Liver (tissue), 10 donors: ENCODE measurements at places on chromosomes 2 and 18. TPM values are rescaled to one million over a fixed set of nuclear protein-coding genes. Genes with fewer than 3 reads are reported as not detected.

- H3K4me3 ChIP-seq, result no peak overlapping the region
- no peaks in the 10 kb centered on the region for H3K27me3 ChIP-seq
- H3K4me1 ChIP-seq, result no peaks in the 10 kb centered on the region
- no peak overlapping the region for H3K27ac ChIP-seq
- DNase-seq, result no peak
Measured at GRCh38 chr2:175030380-175031271, 25.4 kb upstream of the CHN1 start.

GRCh38 chr2:14951569-14952285 is 319.2 kb downstream of the LRATD1 start:
- no peaks in the 10 kb centered on the region for H3K4me1 ChIP-seq
- no peak for DNase-seq
- H3K27ac ChIP-seq, result no peak overlapping the region
- peaks cover 3% of the 10 kb centered on the region for H3K27me3 ChIP-seq

GRCh38 chr2:126506786-126507185 is 149.2 kb upstream of the GYPC start:
- H3K27me3 ChIP-seq, result no peaks in the 10 kb centered on the region
- no peak overlapping the region for H3K4me3 ChIP-seq
- no peaks in the 10 kb centered on the region for H3K36me3 ChIP-seq
- DNase-seq, result no peak
- H3K4me1 ChIP-seq, result peaks cover 5% of the 10 kb centered on the region

- no peaks in the 10 kb centered on the region for H3K27me3 ChIP-seq
- no peaks in the 10 kb centered on the region for H3K36me3 ChIP-seq
- H3K4me1 ChIP-seq, result no peaks in the 10 kb centered on the region
- DNase-seq, result no peak
Measured at GRCh38 chr2:191933307-191934105, 86.6 kb upstream of the CAVIN2 start.

DNA sequence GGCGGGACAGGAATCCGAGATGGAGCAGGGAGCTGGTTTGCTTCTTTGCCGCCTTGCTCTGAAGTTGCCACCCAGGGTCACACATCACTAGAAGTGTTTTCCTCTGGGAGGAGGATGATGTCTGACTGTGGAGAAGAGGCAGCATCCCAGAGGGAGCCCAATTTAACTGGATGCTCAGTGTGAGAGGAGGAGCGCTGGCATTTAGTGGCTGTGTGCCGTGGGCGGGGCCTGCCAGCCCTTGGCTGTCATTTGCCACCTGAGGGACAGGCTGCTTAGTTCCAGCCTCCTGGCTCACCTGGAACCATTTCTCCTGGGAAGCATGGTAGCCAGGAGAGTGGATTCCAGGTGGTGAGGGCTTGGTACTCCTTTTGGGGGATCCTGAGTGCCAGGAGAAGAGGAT is 9.6 kb downstream of the B3GNT2 start:
- no peaks in the 10 kb centered on the region for H3K36me3 ChIP-seq
- no peaks in the 10 kb centered on the region for H3K27me3 ChIP-seq
- no peak overlapping the region for H3K4me3 ChIP-seq

GRCh38 chr2:215949991-215950404 is 63.4 kb downstream of the MREG start:
- no peaks in the 10 kb centered on the region for H3K27me3 ChIP-seq
- H3K4me1 ChIP-seq, result peaks cover 10% of the 10 kb centered on the region
- peaks cover 15% of the 10 kb centered on the region for H3K36me3 ChIP-seq
- H3K27ac ChIP-seq, result no peak overlapping the region
- no peak overlapping the region for H3K4me3 ChIP-seq
- DNase-seq, result no peak

- no peaks in the 10 kb centered on the region for H3K36me3 ChIP-seq
- H3K4me3 ChIP-seq, result no peak overlapping the region
- no peak for DNase-seq
- no peaks in the 10 kb centered on the region for H3K27me3 ChIP-seq
- no peak overlapping the region for H3K27ac ChIP-seq
Measured at GRCh38 chr2:203861197-203861596, 6.4 kb upstream of the CTLA4 start.

DNA sequence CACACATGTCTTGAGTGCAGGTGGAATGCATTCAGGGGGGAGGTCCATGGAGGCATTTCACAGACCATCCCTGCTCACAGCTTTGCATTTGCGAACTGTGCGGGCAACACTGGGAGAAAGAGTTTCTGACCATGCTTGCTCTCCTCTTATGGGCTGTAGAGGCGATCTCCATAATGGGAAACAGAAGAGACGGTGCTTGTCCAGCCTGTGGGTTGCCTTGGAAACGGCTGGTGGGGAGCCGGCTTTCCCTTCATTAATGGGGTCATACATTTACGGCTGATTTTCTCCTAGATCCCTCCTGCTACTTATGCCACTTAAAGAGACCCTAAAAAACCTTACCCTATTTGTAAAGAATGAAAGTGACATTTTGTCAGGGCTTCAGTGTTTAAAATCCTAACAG is 147.4 kb downstream of the SOX11 start:
- H3K36me3 ChIP-seq, result no peaks in the 10 kb centered on the region
- DNase-seq, result no peak
- no peak overlapping the region for H3K27ac ChIP-seq
- H3K4me3 ChIP-seq, result no peak overlapping the region
- H3K27me3 ChIP-seq, result no peaks in the 10 kb centered on the region

DNA sequence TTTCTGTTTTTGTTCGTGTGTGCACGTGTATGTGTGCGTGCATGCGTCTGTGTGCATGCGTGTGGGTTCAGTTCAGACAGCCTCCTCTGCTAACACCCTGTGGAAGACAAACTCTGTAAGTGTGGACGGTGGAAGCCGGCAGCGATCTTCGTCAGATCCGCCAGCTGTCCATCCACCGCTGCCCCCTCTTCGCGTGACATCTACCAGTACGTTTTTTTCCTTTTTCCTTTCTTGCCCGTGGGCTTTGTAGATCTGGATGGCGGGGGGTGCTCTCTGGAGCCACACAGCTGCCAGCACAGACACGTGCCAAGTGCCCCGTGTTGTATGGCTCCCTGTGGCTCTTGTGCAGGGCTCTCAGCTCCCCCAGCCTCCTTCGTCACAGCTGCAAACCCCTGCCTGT is 32.3 kb downstream of the ITGB1BP1 start:
- no peaks in the 10 kb centered on the region for H3K36me3 ChIP-seq
- no peak for DNase-seq
- H3K4me1 ChIP-seq, result no peaks in the 10 kb centered on the region
- no peaks in the 10 kb centered on the region for H3K27me3 ChIP-seq
- H3K27ac ChIP-seq, result no peak overlapping the region

DNA sequence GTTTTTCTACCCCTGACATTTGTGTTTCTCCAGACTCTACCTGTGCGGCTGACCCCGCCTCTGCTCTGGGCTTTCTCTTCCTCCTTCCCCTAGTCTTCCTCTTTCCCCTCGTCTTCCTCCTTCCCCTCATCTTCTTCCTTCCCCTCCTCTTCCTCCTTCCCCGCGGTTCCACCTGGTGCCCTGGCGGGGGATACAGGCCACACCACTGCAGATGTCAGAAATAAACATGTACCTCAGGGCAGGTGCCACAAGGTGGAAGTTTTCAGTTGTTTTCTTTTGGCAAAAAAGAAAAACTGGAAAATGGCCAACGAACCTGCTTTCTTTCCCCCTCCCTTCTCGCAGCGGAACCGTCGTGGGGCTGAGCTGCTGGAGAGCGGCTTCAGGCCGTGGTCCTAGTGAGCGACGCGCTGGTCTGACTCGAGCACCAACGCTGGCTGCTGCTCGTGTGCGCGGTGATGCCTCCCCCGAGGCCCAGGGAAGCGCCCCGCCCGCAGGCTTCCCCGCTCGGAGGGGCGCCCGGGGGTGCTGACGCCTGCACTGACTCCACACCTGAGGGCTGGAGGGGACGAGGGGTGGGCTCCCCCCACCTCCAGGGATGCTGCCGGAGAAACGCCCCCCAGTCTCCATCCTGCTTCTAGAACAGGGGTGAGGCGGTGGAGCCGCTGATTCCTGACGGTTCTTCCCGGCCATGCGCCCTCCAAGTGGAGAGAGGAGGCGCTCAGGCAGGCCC is 83.7 kb upstream of the ZNF516 start:
- DNase-seq, result no peak
- no peak overlapping the region for H3K27ac ChIP-seq
- H3K4me1 ChIP-seq, result no peaks in the 10 kb centered on the region
- H3K36me3 ChIP-seq, result no peaks in the 10 kb centered on the region
- no peaks in the 10 kb centered on the region for H3K27me3 ChIP-seq
- H3K4me3 ChIP-seq, result no peak overlapping the region

DNA sequence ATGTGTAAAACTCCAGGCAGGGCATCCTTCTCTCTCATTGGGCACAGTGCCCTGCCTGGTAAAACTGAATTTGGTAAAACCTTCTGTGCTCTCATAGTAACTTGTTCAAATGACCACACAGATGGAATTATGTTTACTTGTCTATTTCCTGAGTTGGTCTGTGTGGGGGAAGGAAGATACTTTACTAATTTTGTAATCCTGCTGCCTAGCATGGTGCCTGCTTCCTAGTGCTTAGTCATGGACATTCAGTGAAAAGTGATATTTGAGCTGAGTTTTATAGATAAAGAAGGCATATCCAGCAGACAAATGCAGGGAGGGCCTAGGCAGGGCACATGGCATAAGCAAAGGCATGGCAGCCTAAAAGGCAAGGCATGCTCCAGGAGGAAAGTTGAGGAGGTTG is 199.4 kb downstream of the FSHR start:
- peaks cover 3% of the 10 kb centered on the region for H3K4me1 ChIP-seq
- no peaks in the 10 kb centered on the region for H3K36me3 ChIP-seq
- H3K27me3 ChIP-seq, result no peaks in the 10 kb centered on the region
- no peak overlapping the region for H3K4me3 ChIP-seq
- DNase-seq, result no peak

DNA sequence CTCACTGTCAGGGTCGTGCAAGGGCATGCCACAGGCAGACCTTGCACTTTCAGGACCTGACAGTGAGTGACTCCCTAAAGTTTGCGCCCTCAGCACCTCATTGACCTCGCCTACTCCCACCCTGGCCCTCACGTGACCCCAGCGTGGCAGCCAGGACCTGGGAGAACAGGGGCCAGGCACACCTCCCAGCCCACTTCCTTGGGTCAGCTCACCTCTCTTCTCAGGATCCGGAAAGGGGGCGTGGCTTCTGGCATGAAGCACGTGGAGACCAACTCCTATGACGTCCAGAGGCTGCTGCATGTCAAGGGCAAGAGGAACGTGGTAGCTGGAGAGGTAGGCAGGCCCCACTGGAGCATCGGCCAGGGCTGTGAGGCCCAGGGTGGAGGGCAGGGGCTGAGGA is 8.8 kb downstream of the VIL1 start:
- no peaks in the 10 kb centered on the region for H3K27me3 ChIP-seq
- H3K4me3 ChIP-seq, result no peak overlapping the region
- DNase-seq, result no peak
- no peak overlapping the region for H3K27ac ChIP-seq
- no peaks in the 10 kb centered on the region for H3K4me1 ChIP-seq

- no peak overlapping the region for H3K27ac ChIP-seq
- no peaks in the 10 kb centered on the region for H3K4me1 ChIP-seq
- DNase-seq, result no peak
- no peaks in the 10 kb centered on the region for H3K36me3 ChIP-seq
- no peaks in the 10 kb centered on the region for H3K27me3 ChIP-seq
Measured at GRCh38 chr2:148754864-148755263, 110.3 kb downstream of the EPC2 start.

- no peaks in the 10 kb centered on the region for H3K36me3 ChIP-seq
- H3K27me3 ChIP-seq, result no peaks in the 10 kb centered on the region
- no peak overlapping the region for H3K4me3 ChIP-seq
- H3K27ac ChIP-seq, result no peak overlapping the region
- H3K4me1 ChIP-seq, result peaks cover 9% of the 10 kb centered on the region
Measured at GRCh38 chr2:128538396-128538795, 219.7 kb upstream of the HS6ST1 start.

DNA sequence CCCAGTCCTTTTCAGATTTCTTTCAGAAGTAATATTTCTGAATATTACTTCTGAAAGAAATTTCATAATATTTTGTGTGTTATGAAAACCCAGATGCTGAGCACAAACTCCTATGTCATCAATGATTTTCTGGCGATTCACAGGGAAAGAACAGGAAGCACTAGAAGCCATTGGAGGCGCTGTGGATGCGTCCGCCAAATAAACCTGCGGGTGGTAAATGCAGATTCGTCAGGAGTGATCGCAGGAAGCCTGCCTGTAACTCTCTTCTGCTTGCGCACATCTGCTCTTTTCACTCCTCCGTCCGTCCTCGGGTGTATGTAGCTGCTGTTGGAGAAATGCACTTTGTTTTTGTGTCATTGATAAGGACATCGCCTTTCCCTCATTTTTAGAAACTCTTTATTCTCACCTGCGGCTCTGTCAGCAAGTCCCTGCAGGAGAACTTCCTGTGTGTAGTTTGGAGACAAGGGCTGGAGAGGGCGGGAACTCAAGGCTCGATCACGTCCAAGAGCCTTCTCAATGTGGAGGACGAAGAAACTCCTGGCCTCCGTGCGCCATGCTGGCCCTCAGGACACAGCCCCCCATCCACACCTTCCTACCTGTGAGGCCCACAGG is 483.8 kb downstream of the GALR1 start:
- H3K36me3 ChIP-seq, result no peaks in the 10 kb centered on the region
- DNase-seq, result no peak
- no peaks in the 10 kb centered on the region for H3K4me1 ChIP-seq
- H3K27ac ChIP-seq, result no peak overlapping the region

GRCh38 chr2:10548626-10549025 is 100.5 kb upstream of the ODC1 start:
- DNase-seq, result no peak
- no peaks in the 10 kb centered on the region for H3K4me1 ChIP-seq
- no peaks in the 10 kb centered on the region for H3K36me3 ChIP-seq
- no peak overlapping the region for H3K27ac ChIP-seq

DNA sequence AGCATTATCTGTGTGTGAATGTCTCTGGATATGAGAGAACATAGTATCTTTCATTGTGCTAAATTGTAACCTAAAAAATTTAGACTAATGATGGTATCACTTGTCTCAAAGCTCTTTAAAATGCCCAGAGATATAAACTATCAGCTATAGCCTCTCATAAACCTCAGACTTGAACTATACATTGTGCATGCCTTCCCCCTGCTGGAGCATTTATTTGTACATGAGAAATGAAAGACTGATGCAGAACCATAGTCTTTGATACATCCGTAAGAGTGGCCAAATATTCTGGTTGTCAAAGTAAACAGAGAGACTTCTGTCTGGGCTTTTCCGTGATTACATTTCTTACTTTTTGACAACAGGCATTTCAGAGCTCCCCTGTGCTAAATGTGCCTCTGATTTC is 71.9 kb upstream of the CCDC68 start:
- H3K27ac ChIP-seq, result no peak overlapping the region
- H3K27me3 ChIP-seq, result no peaks in the 10 kb centered on the region
- no peaks in the 10 kb centered on the region for H3K4me1 ChIP-seq
- no peak overlapping the region for H3K4me3 ChIP-seq
- H3K36me3 ChIP-seq, result no peaks in the 10 kb centered on the region

DNA sequence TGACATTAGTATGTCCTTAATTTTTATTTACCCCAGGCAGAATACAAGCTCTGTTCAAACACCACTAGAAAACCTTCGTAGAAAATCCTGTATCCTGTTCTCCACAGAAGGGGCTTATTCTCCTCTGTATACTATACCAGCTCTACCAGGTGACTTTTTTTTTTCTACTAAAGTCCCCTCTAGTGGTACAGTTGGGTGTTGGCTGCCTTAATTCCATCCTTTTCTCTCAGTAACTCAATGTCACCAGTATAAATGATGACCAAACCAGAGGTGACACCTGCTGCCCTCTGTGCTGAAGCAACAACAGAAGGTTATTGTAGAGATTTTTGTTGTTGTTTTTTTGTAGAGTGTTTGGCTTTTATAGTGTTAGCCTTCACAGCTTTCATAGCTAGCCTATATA is 1322.0 kb downstream of the LRP1B start:
- no peaks in the 10 kb centered on the region for H3K36me3 ChIP-seq
- H3K4me3 ChIP-seq, result no peak overlapping the region
- no peak for DNase-seq
- H3K27me3 ChIP-seq, result no peaks in the 10 kb centered on the region

Gene TMEFF2
- not detected for total RNA-seq

Gene KCNJ13
- total RNA-seq, result 0.08 TPM

Gene SOX11
- total RNA-seq, result not detected
